CD4-positive, alpha-beta T cell treated with Interleukin-17A for 1 hour (primary cell): ENCODE measurements at places on chromosomes 4 and X.

DNA sequence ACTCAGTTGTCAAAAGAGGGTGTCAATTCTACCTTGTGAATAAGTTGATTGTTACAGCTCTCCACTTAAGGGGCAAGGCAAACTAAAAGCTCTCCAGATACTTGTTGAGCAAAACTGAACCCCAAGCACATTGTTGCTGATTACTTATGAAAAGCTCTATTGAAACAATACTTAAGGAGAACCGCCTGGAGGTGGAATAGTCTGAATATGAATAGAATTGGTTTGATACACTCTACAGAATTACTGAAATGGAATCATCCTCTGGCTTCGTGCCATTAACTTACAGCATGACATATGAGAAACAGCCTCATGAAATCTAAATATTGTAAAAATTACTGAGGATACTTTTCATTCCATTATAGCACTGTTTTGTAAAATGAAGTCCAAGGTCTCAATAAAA lies 127.0 kb upstream of the SH3RF1 start:
- no peak for DNase-seq

- DNase-seq = no peak
These were observed 113.7 kb downstream of the MANBA start for GRCh38 chr4:102647117-102647516.

GRCh38 chr4:117434424-117434823 lies 349.0 kb upstream of the TRAM1L1 start:
- DNase-seq = no peak

DNA sequence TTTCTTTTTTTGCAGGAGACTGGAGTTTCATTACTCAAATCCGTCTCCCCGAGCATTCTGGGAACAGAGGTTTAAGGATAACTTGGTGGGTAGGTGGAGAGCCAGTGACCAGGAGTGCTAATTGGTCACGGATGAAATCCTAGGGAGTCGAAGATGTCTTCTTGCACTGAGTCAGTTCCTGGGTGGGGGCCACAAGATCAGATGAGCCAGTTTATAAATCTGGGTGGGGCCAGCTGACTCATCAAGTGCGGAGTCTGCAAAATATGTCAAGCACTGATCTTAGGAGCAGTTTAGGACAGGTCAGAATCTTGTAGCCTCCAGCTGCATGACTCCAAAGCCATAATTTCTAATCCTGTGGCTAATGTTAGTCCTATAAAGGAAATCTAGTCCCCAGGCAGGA lies 741.3 kb downstream of the PCDH7 start:
- no peak for DNase-seq

- DNase-seq = no peak
These were observed 929 bp downstream of the MAB21L2 start for GRCh38 chr4:150582873-150583286.

DNA sequence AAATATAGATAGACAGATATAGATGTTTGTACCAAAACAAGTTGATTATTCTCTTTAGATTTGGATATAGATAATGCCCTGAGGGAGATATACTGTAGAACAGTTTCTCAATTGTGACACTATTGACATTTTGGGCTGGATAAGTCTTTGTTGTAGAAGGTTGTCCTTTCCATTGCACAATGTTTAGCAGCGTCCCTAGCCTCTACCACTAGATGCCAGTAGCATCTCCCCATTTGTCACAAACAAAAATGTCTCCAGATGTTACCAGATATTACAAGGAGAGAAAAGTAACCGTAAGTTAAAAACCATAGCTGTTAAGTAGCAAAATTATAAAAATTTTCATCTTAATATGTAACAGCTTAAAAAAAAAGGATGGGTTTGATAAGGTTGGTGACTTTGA lies 2595.3 kb downstream of the ARAP2 start:
- no peak for DNase-seq
